ENCODE measurements at places on chromosomes 7 and 10.

DNA sequence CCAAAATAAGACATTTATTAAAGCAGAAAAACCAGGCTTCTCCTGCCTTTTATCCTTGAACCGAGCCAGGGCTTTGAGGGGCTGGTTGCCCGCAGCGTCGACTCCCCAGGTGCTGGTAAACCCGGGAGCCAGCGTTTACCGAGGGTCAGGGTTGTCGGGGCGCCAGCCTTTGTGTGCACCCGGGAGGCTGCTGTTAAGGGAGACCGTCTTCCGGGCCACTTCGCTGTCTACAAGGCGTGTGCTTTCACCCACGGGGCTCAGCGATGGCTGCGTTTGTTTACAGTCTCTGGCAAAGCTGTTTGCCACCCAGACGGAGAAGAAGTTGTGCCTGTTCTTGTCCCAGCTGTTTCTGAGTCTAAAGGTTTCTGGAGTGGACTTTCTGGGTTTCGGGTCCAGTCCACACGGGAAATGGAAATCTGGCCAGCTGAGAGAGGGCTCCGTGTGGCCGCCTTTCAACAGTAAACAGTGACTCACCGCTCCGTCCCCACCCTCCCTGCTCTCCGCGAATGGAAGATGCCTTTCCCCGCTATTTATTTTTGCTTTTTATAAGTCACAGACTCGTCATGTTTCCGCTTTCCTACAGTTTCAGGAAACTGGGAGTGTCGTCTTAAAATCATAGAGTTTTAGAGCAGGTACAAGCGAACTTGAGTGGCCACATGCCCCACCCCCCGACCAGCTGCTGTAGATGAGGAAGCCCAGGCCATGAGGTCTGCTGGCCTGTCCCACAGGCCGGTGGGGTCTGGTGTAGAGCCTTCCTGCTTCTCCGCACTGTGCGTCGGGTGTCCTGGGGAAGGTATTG, 2.2 kb downstream of the MAFK start:
- DNase-seq, result peak; percentile 34

DNA sequence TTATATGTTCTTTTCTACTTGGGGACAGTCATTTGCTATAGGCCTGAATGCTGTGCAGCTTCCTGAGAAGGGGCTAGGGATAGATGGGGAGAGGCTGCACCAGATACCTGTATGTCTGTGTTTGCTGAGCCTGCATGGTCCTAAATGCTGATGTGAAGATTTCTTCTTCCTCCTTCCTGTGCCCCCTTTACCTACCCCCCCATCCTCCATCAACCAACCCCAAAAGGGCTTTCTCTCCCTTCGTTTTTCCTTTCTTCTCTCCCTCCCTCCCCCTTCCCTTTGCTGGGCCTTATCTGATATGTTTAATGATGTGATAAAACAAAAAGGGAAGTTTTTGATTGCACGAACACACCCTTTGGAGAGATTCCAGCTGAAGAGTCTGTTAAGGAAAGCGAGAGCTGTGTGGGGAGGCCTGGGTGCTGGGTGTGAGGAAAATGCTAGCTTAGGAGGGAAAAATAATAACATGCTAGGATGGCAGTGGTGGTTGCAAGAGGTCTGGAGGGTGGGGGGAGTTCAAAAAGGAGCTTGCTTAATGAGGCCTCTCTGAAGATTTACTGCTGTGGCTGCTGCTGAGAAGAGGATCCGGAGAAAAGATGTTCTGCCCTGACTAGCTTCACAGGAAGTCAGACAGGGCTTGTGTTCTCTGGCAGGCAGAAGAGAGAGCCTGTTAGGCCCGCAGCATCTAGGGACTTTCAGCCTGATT, 101.8 kb downstream of the SAMD9 start:
- no peak for DNase-seq

GRCh38 chr7:67878808-67879207, 882.2 kb downstream of the TYW1 start:
- no peak for DNase-seq

DNA sequence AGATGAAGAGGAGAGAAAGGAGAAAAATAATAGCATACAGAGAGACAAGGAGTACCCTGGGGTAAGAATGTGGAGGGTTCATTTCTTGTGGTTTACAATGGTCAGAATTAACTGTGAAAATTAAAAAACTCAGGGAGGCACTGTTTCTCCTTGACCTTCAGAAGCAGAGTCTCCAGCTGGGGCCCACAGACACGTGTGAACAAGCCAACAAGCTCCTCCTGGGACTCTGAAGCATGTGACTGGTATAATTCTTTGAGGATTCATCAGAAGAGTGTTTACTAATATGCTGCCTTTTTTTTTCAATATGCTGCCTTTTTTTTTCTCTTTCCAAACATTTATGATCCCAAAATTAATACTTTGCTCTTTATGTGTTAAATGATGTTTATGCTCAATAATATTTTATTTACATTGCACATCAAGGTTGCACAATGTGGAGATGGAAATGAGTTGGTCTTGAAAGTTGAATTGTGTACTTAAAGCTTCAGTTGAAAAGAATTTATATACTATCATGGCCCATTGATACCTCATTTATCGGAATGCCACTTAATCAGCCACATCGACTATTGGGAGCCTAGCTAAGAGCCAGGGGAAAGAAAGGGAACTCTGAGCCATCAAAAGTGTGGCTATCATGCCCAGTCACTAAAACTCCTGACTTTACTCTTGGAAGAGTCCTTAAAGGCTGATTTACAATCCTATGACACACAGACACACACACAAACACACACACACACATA, 134.7 kb upstream of the RHOBTB1 start:
- no peak for DNase-seq

DNA sequence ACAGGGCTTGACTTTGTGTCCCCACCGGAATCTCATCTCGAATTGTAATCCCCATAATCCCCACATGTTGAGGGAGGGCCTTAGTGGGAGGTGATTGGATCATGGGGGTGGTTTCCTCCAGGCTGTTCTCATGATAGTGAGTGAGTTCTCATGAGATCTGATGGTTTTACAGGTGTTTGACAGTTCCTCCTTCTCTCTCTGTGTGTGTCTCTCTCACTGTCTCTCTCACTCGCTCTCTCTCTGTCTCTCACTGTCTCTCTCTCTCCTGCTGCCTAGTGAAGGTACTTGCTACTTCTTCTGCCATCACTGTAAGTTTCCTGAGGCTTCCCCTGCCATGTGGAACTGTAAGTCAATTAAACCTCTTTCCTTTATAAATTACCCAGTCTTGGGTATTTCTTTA, 289.8 kb upstream of the HABP2 start:
- DNase-seq, result no peak

DNA sequence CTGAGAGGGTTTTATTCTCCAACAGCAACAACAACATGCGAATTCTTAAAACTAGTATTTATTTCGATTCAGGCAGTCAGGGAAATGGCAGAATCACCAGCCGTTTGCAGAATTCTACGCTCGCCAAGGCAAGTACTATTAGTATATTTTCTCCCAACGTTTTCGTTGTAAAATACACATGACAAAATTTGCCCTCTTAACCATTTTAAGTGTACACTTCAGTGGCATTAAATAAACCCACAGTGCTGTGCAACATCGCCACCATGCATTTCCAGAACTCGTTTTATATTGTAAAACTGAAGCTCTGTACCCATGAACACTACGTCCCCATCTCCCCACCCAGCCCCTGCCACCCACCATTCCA, 10.8 kb downstream of the EN2 start:
- no peak for DNase-seq

- DNase-seq, result no peak
These were observed 640.4 kb downstream of the LRMDA start for GRCh38 chr10:76071653-76072365.

DNA sequence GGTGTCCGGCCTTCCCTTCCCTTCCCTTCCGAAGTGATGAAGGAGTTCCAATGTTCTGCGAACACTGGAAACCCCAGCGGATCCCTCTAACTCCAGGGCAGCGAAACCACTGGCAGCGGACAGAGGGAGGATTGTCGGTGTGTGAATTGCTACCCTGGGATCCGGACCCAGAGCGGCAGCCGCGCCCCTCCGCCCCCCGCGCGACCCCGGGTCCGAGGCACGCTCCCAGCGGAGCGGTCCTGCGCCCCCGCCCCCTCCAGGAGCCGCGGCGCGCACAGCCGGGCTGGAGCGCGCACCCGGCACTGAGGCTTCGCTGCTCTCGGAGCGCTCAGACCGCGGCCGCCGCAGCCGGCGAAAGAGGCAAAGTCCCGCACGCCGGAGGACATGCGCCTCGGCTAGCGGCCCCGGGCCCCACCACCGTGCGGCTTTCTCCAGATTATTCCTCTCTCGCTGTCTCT, at the start of gene PTPRZ1:
PTPRZ1 (plus strand) TSS at position 331 of the 458 bp plus-strand sequence. CDS start 339 bp downstream, outside the sequence.
- DNase-seq, result peak; percentile 1

All from activated T-cell treated with anti-CD3 and anti-CD28 coated beads for 48 hours (primary cell).